ENCODE measurements at places on chromosomes 4 and X.

- DNase-seq, result no peak
Observed at GRCh38 chrX:85808217-85808616, 239.1 kb downstream of the CHM start.

DNA sequence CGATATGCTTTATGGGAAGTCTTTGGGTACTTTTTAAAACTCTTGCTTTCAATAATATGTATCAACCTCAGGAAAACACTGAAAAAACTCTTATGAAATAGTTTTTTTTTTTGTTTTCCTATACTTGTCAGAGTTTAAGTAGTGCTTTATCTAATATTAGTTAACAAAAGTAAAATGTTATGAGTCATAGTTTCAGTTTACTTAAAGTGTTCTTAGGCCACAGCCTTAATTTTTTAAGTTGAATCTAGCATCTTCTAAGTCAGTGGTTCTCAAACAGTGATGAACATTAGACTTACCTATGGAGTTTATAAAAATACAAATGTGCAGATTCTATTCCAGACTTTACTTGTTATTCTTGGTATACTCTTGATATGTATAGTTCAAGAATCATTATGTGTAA, 26.3 kb upstream of the ADGRL3 start:
- DNase-seq, result no peak

- no peak for DNase-seq
Observed at GRCh38 chr4:79574741-79575451, 166.9 kb upstream of the GK2 start.

DNA sequence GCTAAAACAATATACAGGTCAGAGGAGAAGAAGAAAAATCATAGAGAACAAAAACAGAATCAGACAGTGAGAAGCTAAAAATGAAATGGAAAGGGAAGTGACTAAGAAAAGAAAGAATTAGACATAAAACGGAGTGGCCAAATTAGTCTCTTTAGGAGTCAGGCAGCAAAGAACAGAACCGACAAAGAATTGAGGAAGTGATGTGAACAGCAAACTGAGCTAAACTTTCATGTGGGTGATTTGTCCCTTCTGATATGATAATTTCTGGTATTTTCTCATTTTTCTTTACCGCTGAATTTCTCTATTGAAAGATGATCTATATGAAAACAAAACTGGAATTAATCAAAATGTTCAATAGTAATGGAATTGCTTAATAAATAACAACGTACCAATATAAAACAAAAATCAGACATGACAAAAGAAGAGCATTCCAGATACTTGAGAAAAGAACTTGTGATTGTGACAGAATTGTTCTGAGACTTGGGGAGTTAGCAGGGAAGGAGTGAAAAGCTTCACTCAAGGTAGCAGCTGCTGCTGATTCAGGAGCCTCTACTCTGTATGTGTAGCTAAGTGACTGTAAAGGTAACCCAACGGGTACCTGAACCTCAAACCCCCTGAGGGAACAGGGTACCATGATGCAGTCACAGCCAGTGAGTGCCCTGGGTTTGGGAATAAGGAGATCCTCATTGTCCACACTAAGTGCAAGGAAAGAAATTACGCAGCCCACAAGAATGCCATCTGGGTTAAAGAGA, 8.8 kb downstream of the TAPT1 start:
- no peak for DNase-seq

- DNase-seq, result no peak
Observed at GRCh38 chr4:174524242-174524641, 2.0 kb upstream of the HPGD start.

- no peak for DNase-seq
Observed at GRCh38 chr4:53075162-53075785, 213.2 kb downstream of the RASL11B start.

GRCh38 chr4:147782087-147782781, 50.3 kb downstream of the ARHGAP10 start:
- DNase-seq, result no peak

DNA sequence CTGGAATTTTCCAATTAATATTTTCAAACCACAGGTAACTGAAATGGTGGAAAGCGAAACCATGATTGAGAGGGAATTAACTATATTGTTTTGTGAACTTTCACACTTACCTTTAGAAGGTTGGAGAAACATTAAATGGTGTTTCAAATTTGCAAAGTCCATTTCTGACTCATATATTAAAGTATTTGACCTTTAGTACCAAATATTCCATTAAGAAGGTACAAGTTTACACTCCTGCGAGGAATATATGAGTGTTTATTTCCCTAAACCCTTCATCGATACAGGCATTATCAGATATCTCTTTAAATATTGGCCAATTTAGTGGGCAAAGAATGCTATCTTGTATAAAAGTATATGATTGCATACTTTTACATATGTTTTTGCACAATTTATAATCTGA, 44.1 kb upstream of the NPNT start:
- DNase-seq, result no peak
